Spinal cord (tissue), 10 donors: ENCODE measurements at places on chromosomes 2 and 18. TPM values are rescaled to one million over a fixed set of nuclear protein-coding genes. Genes with fewer than 3 reads are reported as not detected.

GRCh38 chr2:172921532-172922236 lies 154.0 kb upstream of the MAP3K20 start:
- H3K27ac ChIP-seq: no peak overlapping the region
- peaks cover 6% of the 10 kb centered on the region for H3K36me3 ChIP-seq
- DNase-seq: no peak
- H3K27me3 ChIP-seq: no peaks in the 10 kb centered on the region
- H3K4me1 ChIP-seq: no peaks in the 10 kb centered on the region

- H3K36me3 ChIP-seq: no peaks in the 10 kb centered on the region
- H3K27me3 ChIP-seq: no peaks in the 10 kb centered on the region
- no peaks in the 10 kb centered on the region for H3K4me1 ChIP-seq
- no peak for DNase-seq
- H3K4me3 ChIP-seq: no peak overlapping the region
- H3K27ac ChIP-seq: no peak overlapping the region
Observed at GRCh38 chr2:185967335-185967734, 228.7 kb downstream of the FSIP2 start.

- no peak overlapping the region for H3K4me3 ChIP-seq
- H3K27ac ChIP-seq: no peak overlapping the region
- H3K27me3 ChIP-seq: no peaks in the 10 kb centered on the region
- DNase-seq: peak; percentile 60
Observed at GRCh38 chr2:200077210-200077650, 121.8 kb downstream of the MAIP1 start.

DNA sequence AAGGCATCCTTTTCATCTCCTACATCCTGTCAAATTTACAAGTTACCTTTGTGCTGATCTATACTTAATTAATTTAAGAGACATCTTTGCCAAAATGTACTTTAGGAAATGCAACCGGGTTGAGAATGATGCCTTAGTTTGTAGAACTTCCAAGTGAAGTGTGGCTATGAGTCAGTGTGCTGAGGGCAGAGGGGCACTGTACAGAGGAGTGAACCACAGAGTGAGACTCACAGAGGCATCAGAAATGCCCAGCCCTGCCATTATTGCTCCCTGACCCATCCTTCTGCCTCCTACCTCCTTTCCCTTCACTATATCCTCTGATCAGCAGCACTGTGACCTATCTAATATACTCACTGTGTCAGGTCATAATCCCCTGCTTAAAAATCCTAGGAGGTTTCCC lies 320.1 kb downstream of the LRRTM1 start:
- H3K4me1 ChIP-seq: no peaks in the 10 kb centered on the region
- DNase-seq: no peak
- no peaks in the 10 kb centered on the region for H3K36me3 ChIP-seq
- H3K27me3 ChIP-seq: no peaks in the 10 kb centered on the region
- H3K4me3 ChIP-seq: no peak overlapping the region
- H3K27ac ChIP-seq: no peak overlapping the region

- no peaks in the 10 kb centered on the region for H3K27me3 ChIP-seq
- no peaks in the 10 kb centered on the region for H3K36me3 ChIP-seq
- H3K27ac ChIP-seq: no peak overlapping the region
- no peaks in the 10 kb centered on the region for H3K4me1 ChIP-seq
- DNase-seq: no peak
- no peak overlapping the region for H3K4me3 ChIP-seq
Observed at GRCh38 chr2:65812887-65813286, 380.5 kb upstream of the SPRED2 start.

DNA sequence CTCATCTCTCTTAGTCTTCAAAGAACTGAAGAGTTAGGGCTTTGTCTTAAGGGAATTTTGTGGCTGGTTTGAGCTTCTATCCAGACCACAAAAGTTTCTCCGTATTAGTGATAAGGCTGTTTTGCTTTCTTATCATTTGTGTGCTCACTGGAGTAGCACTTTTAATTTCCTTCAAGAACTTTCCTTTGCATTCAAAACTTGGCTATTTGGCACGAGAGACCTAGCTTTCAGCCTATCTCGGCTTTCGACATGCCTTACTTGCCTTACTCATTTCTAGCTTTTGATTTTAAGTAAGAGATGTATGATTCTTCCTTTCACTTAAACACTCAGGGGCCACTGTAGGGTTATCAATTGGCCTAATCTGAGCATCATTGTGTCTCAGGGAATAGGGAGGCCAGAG lies 29.9 kb downstream of the HDHD2 start:
- H3K36me3 ChIP-seq: peaks cover 3% of the 10 kb centered on the region
- H3K4me3 ChIP-seq: no peak overlapping the region
- no peaks in the 10 kb centered on the region for H3K4me1 ChIP-seq
- no peaks in the 10 kb centered on the region for H3K27me3 ChIP-seq

- no peaks in the 10 kb centered on the region for H3K4me1 ChIP-seq
- H3K36me3 ChIP-seq: peaks cover 4% of the 10 kb centered on the region
- H3K27me3 ChIP-seq: no peaks in the 10 kb centered on the region
- no peak overlapping the region for H3K4me3 ChIP-seq
- no peak overlapping the region for H3K27ac ChIP-seq
- DNase-seq: no peak
Observed at GRCh38 chr2:69131452-69131851, 118.5 kb downstream of the ANTXR1 start.

DNA sequence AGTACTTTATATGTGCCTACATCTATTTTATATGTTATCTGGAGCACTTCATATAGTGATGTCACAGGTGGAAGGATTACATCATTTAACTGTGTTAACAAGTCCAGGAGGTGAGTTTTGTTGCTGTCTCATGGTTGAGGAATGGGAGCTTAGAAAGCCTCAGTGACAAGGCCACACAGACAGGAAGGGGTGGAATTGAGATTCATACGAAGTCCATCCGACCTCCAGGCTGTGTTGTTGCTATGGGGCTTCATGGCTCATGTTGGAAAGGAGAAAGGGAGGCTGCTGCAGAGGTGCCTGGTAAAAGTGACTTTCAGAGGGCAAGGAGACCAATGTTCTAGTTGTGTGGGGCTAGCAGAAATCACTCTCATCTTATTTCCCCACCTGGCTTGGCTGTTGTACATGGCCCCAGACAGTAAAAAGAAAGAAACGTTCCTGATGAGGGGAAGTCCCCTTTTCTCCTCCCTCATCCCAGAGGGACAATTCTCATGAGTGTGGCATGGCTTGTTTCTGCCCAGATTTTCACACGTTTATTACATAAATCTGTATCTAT lies 31.0 kb upstream of the GREB1 start:
- H3K36me3 ChIP-seq: no peaks in the 10 kb centered on the region
- no peaks in the 10 kb centered on the region for H3K27me3 ChIP-seq
- peaks cover 14% of the 10 kb centered on the region for H3K4me1 ChIP-seq

DNA sequence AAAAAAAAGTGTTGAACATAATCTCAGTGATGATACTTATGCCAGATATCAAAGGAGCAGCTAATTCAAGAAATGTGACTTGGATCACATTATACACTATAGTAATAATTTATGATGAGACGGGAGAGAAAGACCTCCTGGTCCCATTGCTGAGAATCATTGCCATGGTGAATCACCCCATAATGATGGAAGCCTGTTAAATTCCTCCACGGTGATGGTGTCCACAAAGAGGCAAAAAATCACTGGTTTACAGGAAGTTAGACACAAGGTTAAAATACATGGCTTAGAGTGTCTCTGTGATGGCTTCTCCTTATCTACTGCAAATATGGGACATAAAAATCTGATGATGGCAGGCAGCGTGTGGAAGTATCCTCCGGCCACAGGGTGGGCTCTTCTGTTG lies 210.0 kb downstream of the CDH2 start:
- DNase-seq: no peak
- peaks cover 10% of the 10 kb centered on the region for H3K36me3 ChIP-seq
- H3K27me3 ChIP-seq: no peaks in the 10 kb centered on the region
- H3K27ac ChIP-seq: no peak overlapping the region
- no peaks in the 10 kb centered on the region for H3K4me1 ChIP-seq

DNA sequence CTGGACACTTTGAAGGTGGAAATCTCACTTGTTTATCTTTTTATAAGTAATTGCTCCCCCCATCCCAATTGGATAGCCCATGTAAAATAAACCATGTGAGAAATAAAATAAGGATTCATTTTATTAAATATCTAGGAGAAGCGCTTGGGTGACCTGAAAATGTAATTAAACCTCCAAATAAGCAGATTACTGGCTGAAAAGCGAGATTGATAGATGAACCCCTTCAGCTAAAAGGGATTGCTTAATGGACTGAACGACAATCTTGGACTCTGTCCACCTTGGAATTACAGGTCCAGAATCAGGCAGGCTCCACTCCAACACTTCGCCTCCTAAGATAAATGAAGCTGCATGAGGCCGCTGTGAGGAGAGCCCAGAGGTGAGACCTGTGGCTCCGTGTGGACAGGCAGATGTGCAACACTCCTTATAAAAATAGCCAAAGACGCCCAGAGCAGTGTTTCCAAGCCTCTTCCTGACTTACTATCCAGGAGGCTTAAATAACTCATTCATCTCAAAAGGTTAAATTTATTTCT lies 441.5 kb downstream of the MTX2 start:
- peaks cover 9% of the 10 kb centered on the region for H3K4me1 ChIP-seq
- H3K27me3 ChIP-seq: no peaks in the 10 kb centered on the region
- H3K4me3 ChIP-seq: no peak overlapping the region
- H3K36me3 ChIP-seq: no peaks in the 10 kb centered on the region
- DNase-seq: no peak
- H3K27ac ChIP-seq: no peak overlapping the region

GRCh38 chr18:47397671-47398319 lies 146.3 kb upstream of the SKOR2 start:
- H3K36me3 ChIP-seq: no peaks in the 10 kb centered on the region
- H3K27ac ChIP-seq: no peak overlapping the region
- DNase-seq: no peak
- no peaks in the 10 kb centered on the region for H3K4me1 ChIP-seq
- H3K4me3 ChIP-seq: no peak overlapping the region

DNA sequence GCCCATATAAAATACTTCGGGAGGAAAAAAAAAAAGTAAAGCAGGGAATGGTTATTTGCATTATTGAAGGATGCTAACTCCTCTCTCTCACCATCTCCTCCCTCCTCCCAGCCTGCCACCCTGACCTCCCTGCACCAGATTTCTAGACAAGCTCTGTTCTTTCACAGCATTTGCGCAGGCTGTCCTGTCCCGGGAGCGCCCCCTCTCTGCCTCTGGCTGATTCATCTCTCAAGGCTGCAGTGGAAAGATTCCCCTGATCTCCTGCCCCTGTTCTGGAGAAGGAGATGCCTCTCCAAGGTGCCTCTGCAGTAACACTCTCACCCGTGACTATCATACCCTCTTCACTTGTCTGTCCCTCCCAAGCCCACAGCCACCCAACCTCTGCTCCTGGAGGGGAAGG lies 38.5 kb downstream of the COL4A4 start:
- no peaks in the 10 kb centered on the region for H3K4me1 ChIP-seq
- no peak for DNase-seq
- no peaks in the 10 kb centered on the region for H3K36me3 ChIP-seq
- no peak overlapping the region for H3K27ac ChIP-seq
- H3K27me3 ChIP-seq: peaks cover 3% of the 10 kb centered on the region

GRCh38 chr2:86412007-86412406 lies 29.2 kb upstream of the KDM3A start:
- H3K27ac ChIP-seq: no peak overlapping the region
- no peak overlapping the region for H3K4me3 ChIP-seq
- H3K36me3 ChIP-seq: no peaks in the 10 kb centered on the region
- H3K4me1 ChIP-seq: peaks cover 3% of the 10 kb centered on the region
- no peaks in the 10 kb centered on the region for H3K27me3 ChIP-seq

GRCh38 chr2:150478200-150478974 lies 9.1 kb downstream of the RND3 start:
- no peak overlapping the region for H3K4me3 ChIP-seq
- H3K36me3 ChIP-seq: peaks cover 2% of the 10 kb centered on the region
- no peak for DNase-seq
- no peak overlapping the region for H3K27ac ChIP-seq
- H3K27me3 ChIP-seq: no peaks in the 10 kb centered on the region

GRCh38 chr2:22788749-22789327 lies 596.1 kb upstream of the KLHL29 start:
- H3K27ac ChIP-seq: no peak overlapping the region
- peak; percentile 51 for DNase-seq
- no peaks in the 10 kb centered on the region for H3K4me1 ChIP-seq
- H3K36me3 ChIP-seq: no peaks in the 10 kb centered on the region

GRCh38 chr18:73352546-73352945 lies 484.8 kb upstream of the NETO1 start:
- no peak overlapping the region for H3K27ac ChIP-seq
- H3K4me3 ChIP-seq: no peak overlapping the region
- no peaks in the 10 kb centered on the region for H3K27me3 ChIP-seq
- no peaks in the 10 kb centered on the region for H3K4me1 ChIP-seq

GRCh38 chr2:3959372-3959771 lies 256.0 kb downstream of the DCDC2C start:
- no peaks in the 10 kb centered on the region for H3K27me3 ChIP-seq
- no peak overlapping the region for H3K27ac ChIP-seq

DNA sequence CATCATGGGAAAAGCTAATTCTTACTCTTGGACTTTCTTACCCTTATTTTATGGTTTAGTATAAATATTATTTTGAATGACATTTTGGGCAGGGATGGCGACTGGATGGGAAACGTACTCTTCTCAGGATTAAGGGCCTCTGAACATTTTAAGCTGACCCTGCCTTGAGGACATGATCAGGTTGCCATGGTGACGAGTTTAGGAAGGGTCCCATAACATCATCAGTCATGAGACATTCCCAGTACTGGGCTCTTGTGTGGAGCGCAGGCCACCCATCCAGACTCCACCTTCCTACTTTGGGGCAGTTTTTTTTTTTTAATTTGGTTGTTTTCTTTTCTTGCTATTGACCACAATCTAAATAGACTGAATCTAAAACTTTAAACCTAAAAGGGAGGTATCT lies 40.7 kb downstream of the KCNE4 start:
- peaks cover 3% of the 10 kb centered on the region for H3K4me1 ChIP-seq
- no peak for DNase-seq
- H3K27ac ChIP-seq: no peak overlapping the region
- H3K4me3 ChIP-seq: no peak overlapping the region

- no peaks in the 10 kb centered on the region for H3K27me3 ChIP-seq
- DNase-seq: no peak
- peaks cover 15% of the 10 kb centered on the region for H3K4me1 ChIP-seq
- no peak overlapping the region for H3K4me3 ChIP-seq
Observed at GRCh38 chr18:13482618-13482945, 243.8 kb downstream of the FAM210A start.

- DNase-seq: no peak
- H3K36me3 ChIP-seq: no peaks in the 10 kb centered on the region
- H3K27ac ChIP-seq: no peak overlapping the region
- H3K4me3 ChIP-seq: no peak overlapping the region
Observed at GRCh38 chr2:71995067-71995665, 152.5 kb downstream of the CYP26B1 start.

Gene TMEFF2
- 14.0 TPM for total RNA-seq

Gene DLX1
- not detected for total RNA-seq

Gene CHST9
- 6.1 TPM for total RNA-seq

Gene CDH20
- total RNA-seq: 17.2 TPM

Gene DUSP11
- total RNA-seq: 29.9 TPM

Gene SLC4A3
- total RNA-seq: 18.7 TPM

Gene PLCD4
- total RNA-seq: 8.3 TPM

Gene CACNB4
- total RNA-seq: 62.9 TPM

Gene TET3
- total RNA-seq: 12.5 TPM

Gene TWIST2
- 9.1 TPM for total RNA-seq
